ENCODE measurements at places on chromosomes 12 and 14. TPM values are rescaled to one million over a fixed set of nuclear protein-coding genes. Genes with fewer than 3 reads are reported as not detected.

KCNC2 gene
- 7.5 TPM for total RNA-seq

HOTAIR gene
- not detected for total RNA-seq

RBM25 gene
- 108 TPM for total RNA-seq

IFNG-AS1 gene
- total RNA-seq = 4.9 TPM

AP1G2 gene
- total RNA-seq = 32.0 TPM

SLC39A5 gene
- 2.4 TPM for total RNA-seq

ZNF84 gene
- 94.9 TPM for total RNA-seq

KRT86 gene
- not detected for total RNA-seq

BIN2 gene
- 4.2 TPM for total RNA-seq

ITGB7 gene
- total RNA-seq = 2.9 TPM

PLEKHG7 gene
- total RNA-seq = 1.2 TPM

PIGH gene
- 22.9 TPM for total RNA-seq

CD163L1 gene
- total RNA-seq = 7.4 TPM

INSM2 gene
- 24.3 TPM for total RNA-seq

GPRC5A gene
- 6.4 TPM for total RNA-seq

PAH gene
- total RNA-seq = 1.3 TPM

WNT5B gene
- total RNA-seq = 34.6 TPM

B4GALNT3 gene
- total RNA-seq = 6.8 TPM
